ENCODE measurements at places on chromosomes 16 and 17.

- DNase-seq = no peak
These were observed 19.8 kb upstream of the KIFC3 start for GRCh38 chr16:57822018-57822553.

GRCh38 chr17:42272162-42272907, 3.9 kb downstream of the STAT5B start:
- no peak for DNase-seq

DNA sequence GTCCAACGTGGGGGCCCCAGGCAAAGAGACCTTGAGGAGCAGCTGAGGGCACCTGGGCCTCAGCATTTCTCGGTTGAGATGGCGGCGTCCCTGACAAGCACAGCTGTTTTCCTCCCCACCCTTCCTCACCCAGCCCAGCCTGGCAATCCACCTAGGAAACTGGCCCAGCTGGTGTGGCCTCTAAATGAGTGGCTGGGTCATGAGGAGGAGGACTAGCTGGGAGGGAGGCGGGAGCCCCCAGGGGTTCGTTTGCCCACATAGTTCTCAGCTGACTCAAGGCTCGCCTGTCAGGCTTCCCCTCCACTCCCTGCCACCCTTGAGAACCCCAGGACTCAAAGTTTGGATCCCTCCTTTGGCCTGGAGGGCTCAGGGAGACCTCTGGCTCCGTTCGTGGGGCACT, 5.9 kb downstream of the RNF222 start:
- no peak for DNase-seq

DNA sequence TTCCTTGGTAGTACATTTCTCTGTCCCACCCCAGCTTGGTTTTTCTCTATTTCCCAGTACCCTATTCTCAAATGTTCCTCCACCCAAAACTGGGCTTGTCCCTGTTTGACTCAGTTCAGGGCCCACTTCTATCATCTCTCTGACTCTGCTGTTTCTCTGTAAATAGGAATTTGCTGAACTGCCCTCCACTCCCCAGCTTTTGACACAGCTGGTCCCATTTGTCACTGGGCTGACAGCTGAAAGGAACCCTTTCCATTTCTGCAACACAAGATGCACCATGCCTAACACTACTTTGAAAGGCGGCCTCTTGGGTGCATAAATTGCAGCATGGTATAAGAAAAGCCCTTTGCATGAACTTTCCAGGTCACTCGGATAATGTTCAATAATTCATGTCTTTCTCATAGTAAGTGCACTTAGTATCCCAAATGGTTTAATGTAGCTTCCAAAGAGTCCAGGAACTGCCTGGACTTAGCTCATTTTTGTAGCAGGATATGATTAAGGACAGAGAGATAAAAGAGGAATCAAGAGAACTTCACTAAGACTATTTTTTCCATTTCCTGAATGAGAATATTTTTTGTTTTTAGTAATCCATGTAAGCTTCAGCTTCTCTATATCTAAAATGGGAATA, 256.7 kb downstream of the CDH11 start:
- no peak for DNase-seq

DNA sequence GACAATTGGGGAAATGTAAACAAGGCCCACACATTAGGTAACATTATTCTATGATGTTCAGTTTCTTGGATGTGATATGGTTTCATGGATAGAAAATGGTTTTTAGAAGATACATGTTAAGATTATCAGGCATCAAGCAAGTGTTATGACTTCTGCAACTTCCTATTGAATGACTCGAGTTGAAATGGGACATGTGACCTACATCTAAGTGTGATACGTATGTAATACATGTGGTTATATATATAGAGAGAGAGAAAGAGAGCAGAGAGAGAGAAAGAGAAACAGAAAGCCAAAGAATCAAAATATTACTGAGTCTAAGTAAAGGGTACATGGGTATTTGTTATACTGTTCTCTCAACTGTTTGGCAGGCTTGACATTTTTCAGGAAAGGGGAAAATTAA, 1.7 kb downstream of the TMEM170A start:
- peak; percentile 50 for DNase-seq

GRCh38 chr16:63530208-63530607, 1494.0 kb upstream of the CDH8 start:
- DNase-seq = no peak

DNA sequence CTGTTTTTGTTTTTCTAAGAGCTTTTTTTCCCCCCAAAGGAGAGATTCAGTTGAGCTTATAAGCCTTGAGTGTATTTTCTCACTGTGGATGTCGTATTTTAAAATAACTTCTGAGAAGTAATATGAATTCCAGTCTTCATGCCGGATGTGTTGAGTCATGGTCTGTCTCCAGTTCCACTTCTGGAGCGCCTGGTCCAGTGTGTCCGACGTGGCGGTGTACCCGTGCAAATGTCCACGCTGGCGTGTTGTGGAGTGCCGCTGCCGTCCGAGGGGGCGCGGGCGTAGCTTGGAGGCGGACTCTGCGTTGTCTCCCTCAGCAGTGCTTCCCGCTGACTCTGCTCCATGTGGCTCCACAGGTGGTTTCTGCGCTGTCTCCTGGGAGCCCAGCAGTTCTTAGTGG, 60.9 kb upstream of the ZNF750 start:
- no peak for DNase-seq

- DNase-seq = no peak
These were observed 152.9 kb upstream of the MYOCD start for GRCh38 chr17:12512694-12513355.
